ENCODE measurements at places on chromosomes 3 and 15.

DNA sequence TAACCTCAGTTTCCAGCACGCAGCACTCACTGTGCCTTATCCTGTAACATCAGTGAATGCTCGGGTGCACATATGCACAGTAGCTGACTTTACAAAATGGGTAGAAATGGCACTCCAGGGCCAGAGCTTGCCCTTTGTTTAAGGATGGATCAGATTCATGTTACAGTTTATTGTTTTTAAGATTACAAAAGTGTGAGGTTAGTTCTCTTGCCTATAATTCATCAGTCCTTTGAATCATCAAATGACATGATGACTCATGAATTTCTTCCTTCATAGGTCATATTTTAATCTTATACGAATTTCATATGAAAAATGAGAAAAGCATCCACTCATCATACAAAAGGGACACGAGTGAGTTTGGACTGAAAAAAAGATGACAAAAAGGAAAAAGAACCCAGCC, 545.3 kb downstream of the GBE1 start:
- DNase-seq = no peak

DNA sequence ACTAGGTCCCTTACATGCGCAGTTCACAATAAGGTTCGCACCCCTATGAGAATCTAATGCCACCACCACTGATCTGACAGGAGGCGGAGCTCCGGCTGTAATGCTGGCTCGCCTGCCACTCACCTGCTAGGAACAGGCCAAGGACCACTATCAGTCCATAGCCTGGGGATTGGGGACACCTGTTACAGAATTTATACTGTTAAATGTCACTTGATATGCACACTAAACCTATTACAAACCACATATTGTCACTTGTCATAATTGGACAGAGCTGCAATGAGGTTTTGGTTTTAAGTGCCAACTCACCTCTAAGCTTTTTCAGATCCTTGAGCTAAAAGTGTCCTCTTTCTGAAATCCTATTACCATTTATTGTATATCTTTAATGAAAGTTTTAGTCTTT, 507.9 kb upstream of the TPRG1 start:
- DNase-seq = peak; percentile 6

GRCh38 chr15:44641651-44642050, 21.8 kb downstream of the SPG11 start:
- DNase-seq = no peak

GRCh38 chr3:11556851-11557644, 86.7 kb downstream of the VGLL4 start:
- DNase-seq = no peak

DNA sequence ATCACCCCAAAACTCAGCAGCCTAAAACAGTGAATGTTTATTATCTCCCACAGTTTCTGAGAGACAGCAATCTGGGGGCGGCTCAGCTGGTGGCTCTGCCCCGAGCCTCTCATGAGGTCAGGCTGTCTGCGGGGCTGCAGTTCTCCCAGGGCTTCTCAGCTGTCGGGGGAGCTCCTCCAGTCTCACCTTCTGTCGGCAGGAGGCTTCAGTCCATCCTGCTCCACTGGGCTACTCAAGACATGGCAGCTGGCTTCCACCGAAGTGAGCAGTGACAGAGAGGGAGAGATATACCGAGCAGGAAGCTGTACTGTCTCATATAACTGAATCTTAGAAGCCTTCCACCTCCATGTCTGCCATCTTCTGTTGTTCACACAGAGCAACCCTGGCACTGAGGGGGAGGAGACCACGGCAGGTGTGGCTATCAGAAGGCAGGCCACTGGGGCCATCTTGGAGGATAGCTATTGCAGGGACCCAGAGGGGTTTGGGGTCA, 72.8 kb upstream of the ITGA11 start:
- peak; percentile 14 for DNase-seq

GRCh38 chr15:62416526-62416925, 251.4 kb upstream of the C2CD4B start:
- DNase-seq = peak; percentile 18

DNA sequence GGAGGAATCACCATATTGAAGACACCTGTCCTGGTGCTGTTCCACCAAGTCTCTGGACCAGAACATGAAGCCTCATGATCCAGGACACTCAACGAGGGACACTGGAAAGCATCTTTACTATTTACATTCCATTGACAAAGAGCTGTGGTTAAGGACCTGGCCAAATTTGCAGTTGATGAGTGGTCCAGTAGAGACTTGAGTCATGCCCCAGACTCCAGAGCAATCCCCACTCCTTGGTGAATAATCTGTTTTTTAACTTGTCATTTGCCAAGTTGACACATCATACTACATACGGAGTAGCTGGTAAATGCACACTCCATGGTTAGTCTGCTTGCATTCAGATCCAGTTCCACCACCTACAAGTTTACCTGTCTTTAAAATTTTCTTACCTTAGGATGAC, 1.2 kb upstream of the COL6A6 start:
- no peak for DNase-seq

DNA sequence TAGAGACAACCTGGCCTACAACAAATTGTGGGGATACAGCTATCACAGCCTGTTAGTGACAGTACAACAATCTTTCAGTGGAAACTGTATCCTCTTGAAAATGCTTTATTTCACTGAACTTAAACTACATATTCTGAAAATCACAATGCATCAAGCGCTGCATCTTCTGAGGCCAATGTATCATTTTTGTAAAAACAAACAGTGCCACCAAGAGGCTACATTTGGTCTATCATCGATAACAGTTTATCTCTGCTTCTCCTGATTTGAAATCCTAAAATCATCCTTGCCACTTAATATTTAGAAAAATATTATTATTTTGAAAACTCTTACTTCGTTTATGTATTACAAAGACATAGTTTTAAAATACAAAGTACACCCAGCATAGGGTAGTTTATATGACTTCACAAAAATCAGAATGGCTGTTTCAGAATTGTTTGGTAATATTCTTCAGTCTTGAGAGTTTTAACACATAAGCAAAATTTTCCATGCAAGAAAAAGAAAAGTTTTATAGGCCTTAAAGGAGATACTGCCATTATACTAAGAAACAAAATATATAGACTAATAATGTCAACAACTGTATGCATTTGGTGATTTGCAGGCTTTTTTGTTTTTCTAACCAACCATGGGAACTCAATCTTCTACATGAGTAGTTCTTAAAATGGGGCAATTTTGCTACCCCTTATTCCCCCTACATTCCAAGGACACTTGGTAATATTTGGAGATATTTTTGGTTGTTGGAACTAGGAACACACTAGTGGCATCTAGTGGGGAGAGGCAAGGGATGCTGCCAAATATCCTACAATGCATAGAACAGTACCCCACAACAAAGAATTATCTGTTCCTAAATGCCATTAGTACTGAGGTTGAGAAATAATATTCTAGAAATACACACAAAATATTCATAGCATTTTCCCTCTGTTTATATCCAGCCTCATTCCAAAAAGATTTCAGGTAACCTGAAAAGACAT, 42.3 kb downstream of the WDR72 start:
- peak; percentile 9 for DNase-seq

GRCh38 chr3:148923592-148923991, 58.5 kb downstream of the CPA3 start:
- DNase-seq = no peak

DNA sequence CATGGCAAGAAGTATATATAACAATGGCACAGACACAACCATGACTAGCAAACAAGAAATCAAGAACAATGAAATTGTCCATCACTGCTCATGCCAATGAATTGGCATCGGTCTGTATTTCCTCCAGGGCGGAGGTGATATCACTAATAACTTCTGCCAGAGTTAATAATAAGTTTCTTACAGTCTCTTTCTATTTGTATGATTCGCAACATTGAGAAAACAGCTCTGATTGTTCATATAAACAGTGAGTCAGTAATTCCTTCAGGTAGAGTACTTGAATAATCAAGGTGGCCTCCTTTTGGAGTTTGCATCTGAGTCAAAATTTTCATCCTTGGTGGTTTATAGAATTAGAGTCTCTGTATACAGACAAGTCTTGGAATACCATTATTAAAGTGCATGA, 8.3 kb upstream of the SPICE1 start:
- DNase-seq = no peak

DNA sequence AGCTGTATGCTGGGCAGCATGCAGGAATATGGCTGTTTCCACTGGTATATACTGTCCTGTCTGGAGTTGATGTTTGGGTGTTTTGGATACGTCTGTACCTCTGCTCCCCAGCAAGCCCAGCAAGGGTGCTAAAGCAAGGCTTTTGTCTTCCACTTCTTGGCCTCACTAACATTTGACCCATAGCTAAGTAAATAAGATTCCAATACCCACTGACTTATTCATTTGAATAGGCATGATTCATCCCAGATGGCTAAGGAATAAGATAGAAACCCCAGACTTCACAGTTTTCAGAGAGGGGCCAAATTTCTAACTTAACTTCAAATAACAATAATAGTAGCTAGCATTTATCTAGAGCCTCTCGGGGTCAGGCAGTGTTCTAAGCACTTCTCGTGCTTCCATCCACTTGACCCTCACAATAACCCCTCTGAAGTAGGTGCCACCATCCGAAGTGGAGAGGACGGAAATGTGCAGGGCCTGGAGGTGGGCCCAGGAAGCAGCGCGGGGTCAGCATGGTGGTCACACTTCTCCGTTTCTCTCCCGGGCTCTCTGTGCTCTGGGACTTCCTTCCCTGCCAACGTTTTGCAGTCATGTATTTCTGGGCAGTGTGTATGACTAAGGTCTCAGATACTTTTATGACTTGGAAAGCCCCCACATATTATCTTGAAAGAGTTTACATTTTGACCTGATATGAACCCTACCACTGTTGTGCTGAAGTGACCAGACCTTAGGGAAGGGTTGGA, 39.3 kb downstream of the LRRK1 start:
- DNase-seq = no peak

GRCh38 chr3:143849854-143850549, 1.7 kb upstream of the SLC9A9 start:
- no peak for DNase-seq

DNA sequence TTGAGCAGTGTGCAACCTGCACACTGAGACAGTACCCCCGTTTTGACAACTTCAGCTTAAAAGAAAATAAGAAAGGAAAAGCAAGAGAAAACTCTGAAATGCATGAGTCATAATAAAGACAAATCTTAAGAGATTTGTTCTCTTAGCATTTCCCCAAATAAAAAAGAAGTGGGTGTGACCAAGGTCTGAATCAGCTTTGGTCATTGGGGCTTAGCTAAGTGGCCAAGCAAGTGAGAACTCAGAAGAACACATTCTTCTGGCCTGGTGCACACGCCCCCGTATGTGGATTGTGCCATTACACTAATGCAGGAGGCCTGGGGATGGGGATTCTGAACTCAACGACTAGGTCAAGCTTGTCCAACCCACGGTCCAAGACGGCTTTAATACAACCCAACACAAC, 56.9 kb upstream of the PDZRN3 start:
- no peak for DNase-seq

- peak; percentile 8 for DNase-seq
Measured at GRCh38 chr15:32717426-32718226, at the start of gene GREM1. TSS of gene GREM1 (plus strand) at chr15:32718004. CDS start at chr15:32730691, 12,687 bp downstream.

DNA sequence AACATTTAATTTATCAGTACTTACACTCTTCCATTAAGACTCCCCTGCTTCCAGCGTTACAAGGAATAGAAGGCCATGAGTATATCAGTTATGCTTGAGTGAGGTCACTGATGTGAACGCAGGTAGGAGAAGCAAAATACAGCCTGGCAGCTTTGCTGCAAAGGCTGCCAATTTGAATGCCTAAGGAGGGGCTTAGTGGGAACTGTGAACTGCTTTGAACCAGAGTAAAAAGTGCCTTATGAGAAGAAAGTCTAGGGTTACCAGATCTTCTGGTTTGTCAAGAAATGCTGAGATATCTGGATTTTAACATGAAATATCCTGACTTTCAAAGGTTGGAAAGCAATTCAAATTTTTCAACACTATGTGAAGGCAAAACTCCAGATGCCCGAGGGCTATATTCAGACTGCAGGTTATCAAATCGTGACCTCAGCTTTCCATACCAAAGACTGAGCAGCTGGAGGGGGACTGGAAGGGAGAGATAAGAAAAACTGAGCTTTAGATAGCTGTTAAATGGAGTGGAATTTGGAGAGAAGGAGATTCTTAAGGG, 446.3 kb upstream of the NECTIN3 start:
- no peak for DNase-seq

- DNase-seq = no peak
Measured at GRCh38 chr3:123686251-123686650, 101.4 kb upstream of the HACD2 start.

DNA sequence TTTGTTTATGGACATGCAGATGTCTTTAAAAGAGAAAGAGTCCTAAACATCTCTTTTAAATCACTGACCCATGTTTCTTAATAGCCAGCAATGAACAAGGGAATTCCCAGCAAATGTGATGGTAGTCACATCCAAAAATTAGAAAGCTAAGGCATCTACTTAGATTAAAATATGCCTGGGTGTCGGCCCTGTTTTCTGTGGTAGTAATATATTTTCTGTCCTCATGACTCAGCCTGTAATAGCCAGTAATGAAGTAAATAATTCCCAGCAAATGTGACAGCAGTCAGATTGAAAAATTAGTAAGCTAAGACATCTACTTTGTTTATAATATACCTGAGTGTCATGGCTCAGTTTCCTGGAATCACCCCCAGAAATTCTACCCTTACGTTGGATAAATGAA, 60.6 kb upstream of the MYRIP start:
- DNase-seq = no peak

- no peak for DNase-seq
Measured at GRCh38 chr3:193114431-193115340, 126.3 kb upstream of the PLAAT1 start.

DNA sequence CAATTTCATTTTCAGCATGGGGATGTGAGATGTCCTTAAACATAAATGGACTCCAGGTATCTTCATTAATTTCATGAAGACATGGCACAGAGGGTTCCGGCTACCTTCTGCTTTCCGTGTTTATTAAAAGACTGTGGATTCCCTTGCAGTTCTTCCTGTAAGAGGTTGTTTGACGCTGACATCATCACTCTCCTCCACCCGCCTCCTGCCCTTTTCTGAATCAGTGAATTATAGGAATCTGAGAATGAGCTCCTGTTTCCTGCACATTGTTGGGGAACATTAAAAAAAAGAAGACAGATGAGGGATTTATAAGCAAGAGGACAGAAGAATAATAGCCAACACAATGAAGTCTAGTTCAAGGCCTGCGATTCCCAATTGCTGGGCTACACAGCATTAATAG, 191.3 kb downstream of the LPP start:
- no peak for DNase-seq

DNA sequence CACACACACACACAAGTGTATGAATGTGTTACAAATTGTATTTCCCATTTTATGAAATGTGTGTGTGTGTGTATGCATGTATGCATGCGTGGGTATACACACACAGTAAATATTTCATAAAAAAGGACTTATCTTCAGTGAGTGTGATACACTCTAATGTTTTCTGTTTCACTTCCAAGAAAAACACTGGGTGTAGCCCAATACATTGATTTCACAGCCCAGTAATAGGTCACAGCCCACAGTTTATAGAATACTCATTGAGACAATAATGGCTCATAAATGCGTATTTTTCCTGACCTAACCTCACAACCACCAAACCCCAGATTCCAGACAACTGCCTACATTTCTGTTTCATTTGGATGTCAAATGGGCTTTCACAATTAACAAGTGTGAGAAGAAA, 619.5 kb downstream of the MAGI1 start:
- no peak for DNase-seq

- DNase-seq = no peak
Measured at GRCh38 chr15:98134905-98135304, 174.4 kb downstream of the ARRDC4 start.

GRCh38 chr3:170714122-170714521, 128.2 kb upstream of the SLC7A14 start:
- no peak for DNase-seq
